Ascending aorta (tissue), 2 donors: ENCODE measurements at places on chromosomes 16 and 17. TPM values are rescaled to one million over a fixed set of nuclear protein-coding genes. Genes with fewer than 3 reads are reported as not detected.

ZFHX3 gene
- 34.8 TPM for total RNA-seq

LRRC37A gene
- not detected for total RNA-seq

ALDOC gene
- 24.8 TPM for total RNA-seq

CD300A gene
- total RNA-seq, result 21.9 TPM

EPOP gene
- total RNA-seq, result 2.1 TPM

CCDC40 gene
- 5.4 TPM for total RNA-seq

IGF2BP1 gene
- total RNA-seq, result not detected

RAC3 gene
- total RNA-seq, result not detected

MILR1 gene
- 6.2 TPM for total RNA-seq

SEZ6L2 gene
- total RNA-seq, result 0.21 TPM

CD300H gene
- total RNA-seq, result not detected

CCL18 gene
- not detected for total RNA-seq

TSPAN10 gene
- not detected for total RNA-seq

SEC14L1 gene
- total RNA-seq, result 176 TPM

MAF gene
- 41.1 TPM for total RNA-seq

HYDIN gene
- total RNA-seq, result 1.2 TPM

C16orf74 gene
- not detected for total RNA-seq

TPSG1 gene
- not detected for total RNA-seq

CBFA2T3 gene
- total RNA-seq, result 32.8 TPM

SMIM22 gene
- not detected for total RNA-seq

SPHK1 gene
- total RNA-seq, result 120 TPM

NUDT7 gene
- total RNA-seq, result not detected

CBX2 gene
- 4.6 TPM for total RNA-seq

VPS35L gene
- total RNA-seq, result 44.4 TPM

AANAT gene
- total RNA-seq, result not detected

FAM171A2 gene
- 1.7 TPM for total RNA-seq

RNF43 gene
- total RNA-seq, result 0.53 TPM

TAT gene
- 6.7 TPM for total RNA-seq

LGALS9B gene
- not detected for total RNA-seq

SCN4A gene
- 1.3 TPM for total RNA-seq

CCDC92B gene
- not detected for total RNA-seq

LITAFD gene
- total RNA-seq, result not detected

ASIC2 gene
- total RNA-seq, result not detected

IL34 gene
- 116 TPM for total RNA-seq

TAC4 gene
- total RNA-seq, result not detected

TIMM22 gene
- 12.1 TPM for total RNA-seq

MT1A gene
- 183 TPM for total RNA-seq

CLDN7 gene
- total RNA-seq, result not detected

SRCIN1 gene
- total RNA-seq, result not detected

AGRP gene
- not detected for total RNA-seq

RCVRN gene
- total RNA-seq, result not detected

NFATC2IP gene
- 11.2 TPM for total RNA-seq

TCAP gene
- total RNA-seq, result not detected

TP53TG3 gene
- not detected for total RNA-seq

FAM20A gene
- 60.0 TPM for total RNA-seq
